ENCODE measurements at places on chromosomes 5 and 9.
A peak's percentile ranks its signal among the peaks of the same experiment; 100 is the strongest.

DNA sequence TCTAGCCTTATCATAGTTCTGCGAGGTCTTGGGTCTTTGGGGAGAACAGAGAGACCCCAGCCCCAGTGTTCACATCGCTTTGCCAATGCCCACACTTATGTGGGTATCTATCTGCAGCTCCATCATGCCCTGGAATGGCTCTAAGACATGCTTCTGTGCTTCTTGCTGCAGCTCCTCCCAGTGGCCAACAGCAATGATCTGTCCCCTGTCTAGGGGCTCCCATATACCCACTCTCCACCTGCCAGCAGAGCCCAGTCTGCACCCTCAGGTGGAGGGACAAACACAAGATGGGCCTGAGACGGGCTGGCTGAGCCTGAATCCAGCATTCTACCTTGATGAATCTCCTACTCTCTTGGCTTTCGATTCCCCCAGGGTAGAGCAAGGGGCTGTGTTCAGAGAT lies 14.6 kb upstream of the DAP start:
- DNase-seq: no peak

- DNase-seq: no peak
These were observed 75.6 kb upstream of the PCA3 start for GRCh38 chr9:76688471-76689238.

GRCh38 chr5:150700246-150700593 lies 642 bp downstream of the RBM22 start:
- no peak for DNase-seq

- DNase-seq: no peak
These were observed 9.3 kb upstream of the ROPN1L start for GRCh38 chr5:10432059-10433008.

DNA sequence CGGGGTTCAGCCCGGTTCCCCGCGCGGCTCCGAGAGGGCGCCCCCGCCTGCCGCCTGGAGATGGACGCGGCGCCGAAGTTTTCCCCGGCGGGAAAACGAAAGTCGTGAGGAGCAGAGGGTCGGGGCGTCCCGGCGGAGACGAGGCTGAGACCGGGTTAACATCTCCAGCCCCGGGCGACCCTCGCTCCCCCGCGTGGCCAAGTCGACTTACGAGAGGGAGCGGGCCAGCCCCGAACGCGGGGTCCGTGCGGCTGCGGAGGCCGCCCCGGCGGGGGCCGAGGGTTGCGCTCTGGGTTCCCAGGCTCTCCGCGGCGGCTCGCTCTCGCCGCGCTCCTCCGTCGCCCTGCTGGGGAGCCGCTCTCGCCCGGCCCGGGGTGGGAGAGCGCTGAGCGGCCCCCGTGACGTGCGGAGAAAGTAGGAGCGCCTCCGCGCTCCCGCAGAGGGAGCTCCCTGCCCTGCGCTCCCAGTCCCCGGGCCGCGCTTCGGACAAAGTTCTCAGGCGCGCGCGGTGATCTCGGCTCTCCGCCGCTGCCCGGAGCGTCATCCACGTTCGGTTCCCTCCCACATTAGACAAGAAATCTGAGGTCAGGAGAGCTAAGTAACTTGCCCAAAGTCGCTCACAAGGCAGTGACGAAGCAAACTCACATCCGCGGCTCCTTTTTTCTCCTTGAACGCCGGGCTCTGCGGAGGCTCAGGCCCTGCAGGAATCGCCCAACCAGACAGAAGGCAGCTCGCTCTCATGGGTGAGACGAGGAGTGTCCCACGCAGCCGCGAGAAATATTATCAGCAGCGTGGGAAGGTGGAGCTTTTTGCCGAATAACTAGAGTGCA lies 1.2 kb upstream of the GCNT4 start:
- peak; percentile 84 for DNase-seq

- DNase-seq: no peak
These were observed 60.3 kb downstream of the HABP4 start for GRCh38 chr9:96510258-96510657.

- DNase-seq: no peak
These were observed 206.6 kb downstream of the SPOCK1 start for GRCh38 chr5:137292461-137293027.

DNA sequence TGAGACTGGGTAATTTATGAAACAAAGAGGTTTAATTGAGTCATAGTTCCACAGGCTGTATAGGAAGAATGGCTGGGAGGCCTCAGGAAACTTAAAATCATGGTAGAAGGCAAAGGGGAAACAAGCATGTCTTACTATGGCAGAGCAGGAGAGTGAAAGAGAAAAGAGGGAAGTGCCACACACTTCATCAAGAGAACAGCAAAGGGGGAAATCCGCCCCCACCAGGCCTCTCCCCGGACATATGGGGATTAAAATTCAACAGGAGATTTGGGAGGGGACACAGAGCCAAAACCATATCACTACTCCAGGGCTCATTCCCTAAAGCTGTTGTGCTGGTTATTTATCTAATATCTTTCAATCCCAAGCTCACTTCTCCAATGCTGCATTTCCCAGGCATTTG lies 50.2 kb upstream of the NR3C1 start:
- DNase-seq: no peak

GRCh38 chr9:134495881-134496412 lies 145.7 kb upstream of the COL5A1 start:
- DNase-seq: no peak

DNA sequence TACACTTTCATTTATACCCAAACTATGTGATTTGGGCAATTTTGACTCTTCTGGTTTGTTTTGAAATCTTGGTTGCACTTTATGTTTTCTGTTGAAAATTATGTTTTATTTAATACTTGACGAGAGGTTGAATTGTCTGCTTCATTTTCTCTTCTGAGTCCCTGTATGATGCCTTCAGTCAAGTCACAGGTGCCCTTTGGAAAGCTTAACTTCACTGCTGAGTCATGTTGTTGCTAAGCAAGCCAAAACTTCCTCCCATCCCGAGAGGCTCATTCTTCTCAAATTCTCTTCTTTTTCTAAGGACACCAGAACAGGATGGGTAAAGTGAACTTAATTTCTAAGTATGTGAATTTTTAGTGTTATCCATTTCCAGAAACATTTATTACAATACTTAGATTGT lies 455.3 kb upstream of the PTGER4 start:
- DNase-seq: no peak

DNA sequence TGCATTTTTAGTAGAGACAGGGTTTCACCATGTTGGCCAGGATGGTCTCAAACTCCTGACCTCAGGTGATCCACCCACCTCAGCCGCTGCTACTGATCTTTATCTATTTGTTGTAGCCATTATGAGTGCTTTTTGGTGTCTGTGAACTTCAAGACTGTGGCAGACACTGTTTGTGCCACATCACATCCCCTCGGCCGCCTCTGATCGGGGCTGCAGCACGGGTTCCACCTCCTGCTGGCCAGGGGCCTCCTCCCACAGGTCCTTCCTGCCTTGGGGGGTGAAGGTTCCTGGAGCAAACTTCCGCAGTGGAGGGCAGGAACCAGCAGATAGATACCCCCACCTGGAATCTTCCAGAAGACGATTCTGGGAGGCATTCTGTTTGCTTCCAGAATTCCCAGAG lies 98.5 kb downstream of the C9orf50 start:
- no peak for DNase-seq

DNA sequence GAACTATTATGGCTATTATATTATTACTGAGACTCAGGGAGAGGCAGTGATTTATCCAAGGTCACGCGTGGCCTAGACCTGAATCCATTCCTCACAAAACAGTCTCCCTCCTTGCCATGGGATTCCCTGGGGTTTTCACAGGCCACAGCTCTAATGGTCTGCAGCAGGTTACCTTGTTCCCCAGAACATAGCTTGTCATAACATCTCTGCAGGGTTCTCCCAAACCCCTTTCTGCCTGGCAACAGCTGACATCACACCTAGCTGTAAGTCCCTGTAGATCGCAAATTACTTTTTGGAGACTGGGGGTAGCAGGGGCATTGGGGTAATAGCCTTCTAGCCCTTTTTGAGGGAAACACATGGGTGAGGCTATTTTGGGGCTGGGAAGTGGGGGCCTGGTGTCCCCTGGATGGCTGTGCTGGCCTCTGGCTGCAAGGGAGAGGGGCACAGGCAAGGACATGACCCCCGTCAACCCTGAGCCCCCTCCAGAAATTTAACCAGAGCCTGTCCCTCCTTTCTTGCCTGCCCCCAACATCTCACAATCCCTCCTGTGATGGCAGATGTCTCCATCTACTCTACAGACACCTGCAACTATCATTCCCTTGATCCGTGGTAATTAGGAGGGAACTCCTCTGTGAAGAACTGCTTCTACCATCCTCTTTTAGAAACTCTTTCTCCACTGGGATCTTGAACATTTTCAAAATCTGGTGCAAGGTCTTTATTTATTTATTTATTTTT lies 1.3 kb downstream of the CD74 start:
- DNase-seq: peak; percentile 82

DNA sequence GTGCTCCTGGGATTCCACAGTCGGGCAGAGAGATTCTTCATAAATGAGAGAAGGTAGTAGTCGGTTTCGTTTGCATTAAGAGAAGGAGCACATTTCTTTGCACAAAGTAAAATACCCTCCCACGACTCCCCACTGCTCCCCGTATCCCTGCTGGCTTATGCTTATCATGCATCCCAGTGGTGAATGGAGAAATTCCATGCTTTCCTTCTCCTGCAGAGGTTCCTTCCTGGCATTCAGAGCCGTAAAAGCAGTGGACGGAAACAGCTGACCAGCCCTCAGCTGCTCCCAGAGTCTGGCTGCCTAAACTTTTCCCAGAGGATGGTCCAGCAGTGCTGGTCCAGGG lies 93.1 kb downstream of the C9orf152 start:
- DNase-seq: no peak

DNA sequence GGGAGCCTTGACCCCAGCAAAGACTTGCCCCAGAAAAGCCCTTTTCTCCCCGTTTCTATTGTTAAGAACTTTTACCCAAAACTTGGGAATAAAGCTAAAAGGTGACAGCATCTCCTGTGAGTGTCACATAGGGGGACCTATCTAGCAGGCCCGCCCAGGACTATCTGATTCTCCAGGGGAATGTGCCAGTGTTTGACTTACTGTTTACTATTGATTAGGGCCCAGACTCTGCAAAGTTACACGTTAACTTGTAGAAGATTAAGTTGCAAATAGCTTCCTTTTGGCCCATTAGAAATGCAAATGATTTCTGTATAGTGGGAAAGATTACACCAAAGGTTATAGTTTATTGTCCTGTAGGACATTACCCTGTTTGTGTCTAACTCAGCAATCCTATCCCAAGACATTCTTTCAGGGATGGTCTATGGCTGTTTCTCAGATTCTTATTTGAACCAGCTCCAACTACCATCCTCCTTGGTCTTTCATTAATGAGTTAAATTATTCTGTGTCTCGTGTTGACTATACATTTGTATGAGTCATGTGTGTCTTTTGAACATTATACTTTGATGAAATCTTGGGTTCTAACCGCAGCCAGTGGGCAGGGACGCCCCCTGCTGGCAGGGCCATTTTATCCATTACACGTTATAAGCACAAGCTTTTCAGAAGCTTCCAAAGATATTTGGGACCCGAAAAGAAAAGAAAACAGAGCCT lies 60.7 kb downstream of the HRH2 start:
- peak; percentile 83 for DNase-seq

- DNase-seq: no peak
These were observed 528.8 kb upstream of the PTGER4 start for GRCh38 chr5:40150896-40151295.

DNA sequence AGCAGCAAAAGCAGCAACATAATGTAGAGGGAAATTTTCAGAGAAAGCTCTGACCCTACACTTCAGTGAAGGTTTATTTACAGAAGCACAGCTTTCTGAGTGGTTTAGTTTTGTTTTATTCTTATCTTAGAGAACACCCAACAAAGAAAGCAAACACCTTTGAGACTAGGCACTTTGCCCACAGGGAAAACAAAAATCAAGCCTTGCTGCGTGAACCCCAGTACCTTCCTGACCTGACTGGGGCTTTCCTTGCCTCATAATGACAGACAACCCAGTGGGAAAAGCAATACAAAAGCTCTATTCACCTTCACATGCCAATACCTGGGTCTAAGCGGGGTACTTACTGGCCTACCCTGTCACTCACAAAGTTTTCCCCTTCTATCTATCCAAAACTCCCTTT lies 189.8 kb downstream of the HINT1 start:
- DNase-seq: no peak

- no peak for DNase-seq
These were observed 5.9 kb upstream of the TRPM3 start for GRCh38 chr9:71127301-71127700.

DNA sequence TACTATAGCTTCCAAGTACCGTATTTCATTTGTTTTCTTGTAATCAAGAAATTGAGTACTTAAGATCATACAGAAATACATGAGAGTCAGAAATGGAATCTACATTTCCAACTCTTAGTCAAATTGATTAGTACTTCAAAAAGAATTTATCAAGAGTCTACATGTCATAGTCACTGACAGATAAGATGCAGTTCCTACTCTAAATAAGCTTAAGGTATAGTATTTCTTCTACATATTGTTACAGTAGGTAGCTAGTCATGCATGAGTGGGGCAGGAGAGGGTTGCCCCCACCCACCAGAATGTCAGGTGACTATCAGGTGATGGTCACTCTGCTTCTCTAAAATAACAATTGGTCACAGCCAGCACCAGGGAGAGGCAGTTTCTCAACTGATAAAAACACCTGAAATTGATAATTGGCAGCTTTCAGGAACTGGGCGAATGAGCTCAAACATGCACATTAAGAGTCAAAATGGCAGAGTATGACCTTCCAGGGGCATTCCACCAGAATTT lies 2.9 kb downstream of the BAAT start:
- DNase-seq: no peak

GRCh38 chr5:122707796-122708195 lies 67.1 kb upstream of the SNX2 start:
- no peak for DNase-seq

DNA sequence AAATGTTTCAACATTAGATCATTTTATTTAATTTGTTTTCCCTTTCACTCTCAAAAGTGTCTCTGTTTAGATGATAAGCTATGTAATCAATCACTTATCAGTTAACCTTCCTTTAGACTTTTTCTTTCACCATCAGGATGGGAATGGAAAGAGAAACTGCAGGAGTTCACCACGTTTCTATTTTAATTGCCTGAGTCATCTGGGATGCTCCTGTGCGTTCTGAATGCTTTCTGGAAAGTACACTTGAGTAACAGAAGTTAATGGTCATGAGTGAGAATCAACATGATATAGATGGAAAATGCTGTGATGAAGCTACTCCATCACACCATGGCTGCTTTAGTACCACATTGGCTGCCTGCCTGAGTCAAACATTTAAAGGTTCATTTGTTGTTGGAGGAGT lies 783.3 kb upstream of the CDH9 start:
- DNase-seq: no peak

- DNase-seq: no peak
These were observed 3.3 kb downstream of the TMEM268 start for GRCh38 chr9:114614373-114614772.
